Activated naive CD4-positive, alpha-beta T cell treated with anti-CD3 and anti-CD28 coated beads, Interleukin-2, amount 50 U/mL, for 16 hours (primary cell): ENCODE measurements at places on chromosomes 7 and 10.

DNA sequence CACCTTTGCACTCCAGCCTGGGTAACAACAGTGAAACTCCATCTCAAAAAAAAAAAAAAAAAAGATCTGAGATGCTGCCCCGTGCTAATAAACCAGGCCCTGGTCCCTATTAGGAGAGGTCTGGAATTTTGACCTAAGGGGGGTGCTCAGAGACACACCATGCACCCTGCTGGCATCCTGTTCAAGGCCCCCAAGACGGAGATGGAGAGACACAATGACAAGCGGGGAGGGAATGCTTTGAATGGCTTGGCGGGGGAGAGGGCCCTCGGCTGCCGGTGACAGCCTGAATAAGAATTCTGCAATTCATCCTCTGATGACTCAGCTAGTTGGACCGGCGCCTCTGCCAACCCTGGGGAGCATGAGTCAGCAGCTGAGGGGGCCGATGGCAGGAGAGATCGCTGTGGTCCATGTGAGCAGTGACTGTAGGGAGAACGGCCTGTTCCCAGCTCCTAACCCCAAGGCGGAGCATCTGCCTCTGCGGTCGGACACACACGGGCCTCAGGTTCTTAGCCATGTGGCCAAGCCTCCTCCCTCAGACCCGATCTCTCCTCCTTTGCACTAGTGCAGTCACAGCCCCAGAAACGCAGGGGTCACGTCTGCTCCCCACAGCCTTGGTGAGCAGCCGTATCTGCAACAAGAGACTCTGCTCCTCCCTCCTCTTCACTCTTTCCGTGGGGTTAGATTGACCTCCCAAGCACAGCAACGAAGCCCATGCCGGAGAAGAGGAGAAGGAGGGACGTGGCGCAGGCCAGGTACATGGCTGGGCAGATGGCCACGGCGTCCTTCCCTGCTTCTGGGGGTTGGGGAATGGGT is 14.9 kb downstream of the TRIM56 start:
- peak; percentile 72 for DNase-seq

DNA sequence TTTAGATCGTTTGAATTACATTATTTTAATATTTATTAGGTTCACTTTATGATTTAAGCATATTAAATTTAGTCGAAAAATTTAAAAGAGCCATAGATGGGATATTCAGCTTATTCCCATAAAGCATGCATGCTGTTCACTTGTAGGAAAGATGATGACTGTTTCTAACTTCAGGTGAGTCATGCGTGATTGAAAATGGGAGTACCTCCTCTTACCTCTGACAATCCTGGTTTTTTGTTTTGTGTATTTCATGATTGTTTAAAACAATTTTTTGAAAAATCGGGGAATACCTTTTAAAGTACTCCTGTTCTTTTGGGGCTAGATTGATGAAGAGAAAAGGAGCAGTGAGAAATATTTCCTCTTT is 1.4 kb downstream of the TNKS2 start:
- no peak for DNase-seq

- no peak for DNase-seq
Measured at GRCh38 chr10:72525277-72525676, 100.6 kb downstream of the MICU1 start.

GRCh38 chr7:28615091-28615490 is 202.8 kb downstream of the CREB5 start:
- DNase-seq, result no peak

DNA sequence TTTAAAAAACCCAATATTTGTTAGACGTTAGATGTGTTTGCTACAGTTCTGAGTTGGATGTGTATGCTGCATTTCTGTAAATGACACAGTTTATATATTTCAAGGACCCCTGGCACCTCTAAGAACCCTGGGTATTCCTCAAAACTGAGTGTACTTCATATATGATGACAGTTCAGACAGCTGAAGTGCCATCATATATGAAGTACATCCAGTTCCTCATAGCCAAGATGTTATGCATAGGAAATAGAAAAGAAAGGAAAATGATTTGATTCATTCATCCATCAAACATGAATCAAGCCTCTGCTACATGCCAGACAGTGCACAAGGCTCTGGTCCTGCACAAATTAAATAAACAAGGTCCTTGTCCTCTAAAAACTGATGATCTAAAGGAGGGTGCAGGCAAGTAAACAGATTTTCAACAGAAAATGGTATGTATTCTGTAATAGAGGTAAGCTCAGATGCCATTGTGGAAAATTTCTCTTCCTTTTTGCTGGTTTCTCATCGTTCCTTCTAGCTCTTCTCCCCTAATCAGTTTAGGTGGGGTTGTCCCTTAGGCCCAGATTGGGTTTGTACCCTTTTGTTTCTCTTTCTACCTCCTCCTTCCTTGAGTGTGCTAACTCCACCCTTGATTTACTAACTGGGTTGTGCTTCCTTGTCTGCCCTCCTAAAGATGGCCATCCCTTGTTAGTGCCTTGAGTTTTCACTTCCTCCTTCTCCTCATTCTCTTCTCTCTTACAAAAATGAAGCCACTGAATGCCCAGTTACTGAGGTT is 25.3 kb upstream of the SMIM30 start:
- DNase-seq, result no peak

DNA sequence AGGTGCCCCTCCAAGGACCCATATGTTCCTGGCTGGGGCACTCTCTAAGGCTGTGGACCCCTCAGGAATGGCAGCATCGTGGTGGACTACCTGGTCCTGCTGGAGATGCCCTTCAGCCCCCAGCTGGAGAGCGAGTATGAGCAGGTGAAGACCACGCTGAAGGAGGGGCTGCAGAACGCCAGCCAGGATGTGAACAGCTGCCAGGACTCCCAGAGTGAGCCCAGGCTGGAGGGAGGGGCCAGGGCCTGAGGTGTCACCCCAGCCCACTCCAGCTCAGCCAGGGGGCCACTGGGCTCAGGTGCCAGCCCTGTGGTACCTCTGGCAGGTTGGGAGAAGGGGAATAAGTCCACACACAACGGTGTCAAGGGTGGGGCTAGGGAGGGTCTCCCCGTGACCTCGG is 4.7 kb upstream of the MUC12 start:
- DNase-seq, result no peak

GRCh38 chr7:29146057-29146706 is at the start of gene CPVL:
TSS of gene CPVL (minus strand) at chr7:29146537. CDS start at chr7:29121061, 25,476 bp downstream.
- no peak for DNase-seq

GRCh38 chr10:105252911-105253310 is 611.8 kb downstream of the SORCS3 start:
- DNase-seq, result no peak

GRCh38 chr7:467393-467828 is 52.2 kb downstream of the PDGFA start:
- DNase-seq, result no peak

DNA sequence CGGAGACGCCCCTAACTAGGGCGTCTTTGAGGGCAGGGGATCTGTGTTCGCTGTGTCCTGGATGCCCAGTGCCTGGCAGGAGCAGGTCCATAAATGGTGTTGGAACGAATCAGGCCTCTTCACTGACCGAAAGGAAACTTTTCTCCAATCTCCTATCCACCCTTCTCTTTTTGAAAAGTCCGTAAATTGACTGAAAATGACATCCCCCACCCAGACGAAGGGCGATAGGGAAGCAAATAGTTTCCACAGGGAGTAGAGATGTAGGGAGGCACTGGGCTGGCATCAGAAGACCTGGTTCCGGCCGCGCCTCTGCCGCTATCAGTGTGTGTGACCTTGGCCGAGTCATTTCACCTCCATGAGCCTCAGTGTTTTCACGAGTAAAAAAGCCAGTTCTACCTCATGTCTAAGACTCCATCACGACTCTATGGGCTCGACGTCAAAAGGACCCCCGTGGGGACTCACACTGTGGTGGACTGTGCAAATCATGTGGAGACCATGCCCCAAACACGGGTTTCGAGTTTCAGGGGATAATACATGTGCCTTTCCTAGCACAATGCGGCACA is 497 bp upstream of the RAB11FIP2 start:
- no peak for DNase-seq

- DNase-seq, result peak; percentile 22
Measured at GRCh38 chr10:110681023-110681681, 37.0 kb downstream of the RBM20 start.

DNA sequence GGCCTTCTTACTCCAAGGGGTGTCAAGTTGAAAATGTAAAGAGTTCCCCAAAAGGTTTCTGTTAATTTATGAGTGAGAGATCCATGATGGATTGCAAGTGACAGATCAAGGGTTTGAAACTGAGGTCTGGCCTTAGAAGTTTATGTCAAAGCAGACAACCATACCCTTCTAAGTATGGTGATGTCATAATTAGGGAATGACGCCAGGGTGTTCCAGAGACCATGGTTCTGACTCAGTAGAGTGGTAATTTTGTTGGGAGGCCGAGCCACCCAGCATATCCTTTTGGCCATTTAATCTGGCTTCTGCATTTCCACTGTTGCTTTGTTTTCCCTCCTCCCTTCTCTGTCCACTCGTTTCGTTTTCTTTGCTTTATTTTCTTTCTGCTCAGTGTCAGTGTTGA is 2.7 kb downstream of the TRUB1 start:
- DNase-seq, result no peak

DNA sequence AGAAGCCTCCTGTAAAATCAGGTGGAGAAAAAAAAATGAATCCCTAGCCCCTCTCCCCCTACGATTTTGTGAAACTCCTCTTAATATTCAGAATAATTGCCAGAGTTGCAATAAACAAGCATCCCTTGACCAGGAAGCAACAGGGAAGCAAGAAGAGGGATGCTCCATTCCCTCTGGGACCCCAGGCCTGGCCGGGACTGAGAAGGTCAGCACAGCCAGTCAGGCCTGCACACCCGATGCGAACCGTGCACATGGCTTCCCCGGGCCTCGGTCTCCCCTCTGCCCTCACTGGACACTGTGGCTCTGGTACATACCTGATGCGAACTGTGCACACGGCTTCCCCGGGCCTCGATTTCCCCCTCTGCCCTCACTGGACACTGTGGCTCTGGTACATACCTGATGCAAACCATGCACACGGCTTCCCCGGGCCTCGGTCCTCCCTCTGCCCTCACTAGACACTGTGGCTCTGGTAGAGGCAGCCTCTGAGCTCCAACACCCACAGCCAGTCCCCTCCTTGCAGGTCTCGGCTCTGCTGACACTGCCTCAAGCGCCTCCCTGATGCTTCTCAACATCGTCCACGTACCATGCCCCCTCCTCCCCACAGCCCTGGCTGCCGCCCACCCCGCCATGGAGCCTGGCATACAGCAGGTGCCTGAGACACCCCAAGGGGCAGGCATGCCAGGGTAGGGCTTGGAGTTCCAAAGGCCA is 138.6 kb downstream of the DIP2C start:
- no peak for DNase-seq

- no peak for DNase-seq
Measured at GRCh38 chr10:125739994-125740679, 20.6 kb downstream of the EDRF1 start.

DNA sequence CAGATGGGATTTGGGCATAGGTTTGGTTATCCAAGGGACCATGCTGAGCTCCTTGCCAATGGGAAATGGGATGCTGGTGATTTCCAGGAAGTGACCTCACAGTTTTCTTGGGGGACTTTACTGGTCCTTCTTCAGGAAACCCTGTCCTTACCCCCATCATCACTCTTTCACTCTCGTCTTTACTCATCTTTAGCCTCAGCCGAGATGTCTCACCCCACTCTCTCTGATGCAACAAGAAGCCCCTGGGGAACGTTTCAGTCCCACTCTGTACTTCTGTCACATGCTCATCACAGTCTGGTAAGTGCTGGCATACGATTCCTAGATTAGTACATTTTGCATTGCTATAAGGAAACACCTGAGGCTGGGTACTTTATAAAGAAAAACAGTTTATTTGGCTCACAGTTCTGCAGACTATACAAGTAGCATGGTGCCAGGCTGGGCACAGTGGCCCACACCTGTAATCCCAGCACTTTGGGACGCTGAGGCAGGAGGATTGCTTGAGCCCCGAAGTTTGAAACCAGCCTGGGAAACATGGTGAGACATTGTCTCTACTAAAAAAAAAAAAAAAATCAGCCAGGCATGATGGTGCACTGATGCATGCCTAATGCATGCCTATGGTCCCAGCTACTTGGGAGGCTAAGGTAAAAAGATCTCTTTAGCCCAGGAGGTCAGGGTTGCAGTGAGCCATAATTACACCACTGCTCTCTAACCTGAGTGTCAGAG is 63.5 kb upstream of the VKORC1L1 start:
- no peak for DNase-seq

DNA sequence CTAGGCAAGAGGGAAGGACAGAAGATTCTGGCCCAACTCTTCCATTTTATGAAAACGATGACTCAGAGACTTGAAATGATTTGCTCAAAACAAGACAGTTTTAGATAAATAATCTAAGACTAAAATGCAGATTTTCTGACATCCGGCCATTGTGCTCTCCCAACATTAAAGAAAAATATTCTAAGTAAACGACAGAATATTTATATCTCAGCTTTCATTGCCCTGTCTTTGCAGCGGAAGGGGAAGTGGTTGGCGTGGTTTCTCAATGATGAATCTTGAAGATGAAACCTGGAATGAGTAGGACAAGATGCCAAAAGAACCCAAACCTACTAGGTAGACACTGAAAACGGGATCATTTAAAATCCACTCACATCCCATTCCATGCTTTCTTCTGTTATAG is 28.9 kb upstream of the NPY start:
- no peak for DNase-seq

DNA sequence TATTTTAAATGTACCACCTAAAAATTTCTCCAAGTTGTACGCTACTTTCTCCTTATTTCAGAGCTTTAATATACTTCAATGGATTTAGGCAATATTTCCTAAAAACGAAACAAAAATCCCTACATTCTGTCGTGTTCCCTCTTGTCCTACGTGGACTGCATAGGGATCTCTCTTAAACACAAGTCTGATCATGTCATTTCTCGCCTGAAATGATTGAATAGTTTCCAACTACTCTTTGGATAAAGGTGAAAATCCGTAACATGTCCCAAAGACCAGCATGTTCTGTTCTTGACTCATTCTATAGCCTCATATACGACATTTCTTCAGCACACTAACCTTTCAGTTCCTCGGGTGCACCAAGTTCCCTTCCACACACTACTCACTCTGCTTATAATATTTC is 17.7 kb upstream of the TPK1 start:
- DNase-seq, result no peak

DNA sequence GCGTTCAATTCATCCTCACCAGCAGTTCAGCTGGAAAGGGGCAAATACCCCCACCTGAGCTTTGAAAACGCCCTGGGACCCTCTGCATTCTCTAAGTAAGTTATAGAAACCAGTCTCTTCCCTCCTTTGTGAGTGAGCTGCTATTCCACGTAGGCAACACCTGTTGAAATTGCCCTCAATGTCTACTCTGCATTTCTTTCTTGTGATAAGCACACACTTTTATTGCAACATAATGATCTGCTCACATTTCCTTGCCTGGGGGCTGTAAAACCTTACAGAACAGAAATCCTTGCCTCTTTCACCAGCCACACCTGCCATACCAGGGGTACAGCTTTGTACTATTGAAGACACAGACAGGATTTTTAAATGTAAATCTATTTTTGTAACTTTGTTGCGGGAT is 155.8 kb upstream of the LANCL2 start:
- DNase-seq, result no peak

GRCh38 chr7:158617737-158618128 is 30.1 kb upstream of the PTPRN2 start:
- no peak for DNase-seq

DNA sequence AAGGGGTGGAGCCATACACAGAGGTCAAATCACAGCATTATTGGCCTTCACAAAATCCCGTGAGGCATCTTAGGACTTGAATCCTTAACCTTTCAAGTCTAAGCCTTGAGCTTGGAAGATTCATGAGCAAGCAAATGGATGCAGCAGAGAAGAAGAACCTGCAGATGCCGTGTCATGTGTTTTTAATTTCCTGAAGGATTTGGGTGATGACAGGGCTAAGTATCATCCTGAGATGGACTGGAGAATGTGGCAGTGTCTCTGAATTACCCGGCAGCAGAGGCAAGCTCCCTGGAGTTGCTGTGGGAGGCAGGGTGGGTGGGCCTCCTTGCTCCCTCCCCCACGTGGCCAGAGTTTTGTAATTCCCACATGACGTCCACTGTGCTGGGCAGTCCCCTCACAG is 50.8 kb downstream of the GCC1 start:
- DNase-seq, result no peak
